ENCODE measurements at places on chromosomes 12 and 14.

DNA sequence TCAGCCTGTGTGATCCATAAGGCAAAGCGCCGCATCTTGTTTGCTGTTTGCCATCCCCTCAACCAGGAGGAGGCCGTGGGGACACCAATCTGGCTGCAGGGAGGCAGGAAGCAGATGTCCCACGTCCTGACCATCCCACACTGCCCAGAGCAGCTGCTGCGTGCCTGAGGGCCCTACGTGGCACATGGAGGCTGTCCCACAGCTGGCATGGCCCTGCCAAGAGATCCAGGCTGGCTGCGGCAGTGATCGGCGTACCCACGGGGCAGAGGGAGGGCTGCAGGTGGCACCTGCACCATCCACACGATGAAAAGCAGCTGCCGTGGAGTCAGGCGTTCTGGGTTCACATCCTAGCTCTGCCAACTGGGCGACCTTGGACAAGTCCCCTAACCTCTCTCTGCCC, 42.0 kb downstream of the NCOR2 start:
- DNase-seq = no peak

GRCh38 chr12:75677522-75677921, 166.1 kb upstream of the KRR1 start:
- DNase-seq = no peak

DNA sequence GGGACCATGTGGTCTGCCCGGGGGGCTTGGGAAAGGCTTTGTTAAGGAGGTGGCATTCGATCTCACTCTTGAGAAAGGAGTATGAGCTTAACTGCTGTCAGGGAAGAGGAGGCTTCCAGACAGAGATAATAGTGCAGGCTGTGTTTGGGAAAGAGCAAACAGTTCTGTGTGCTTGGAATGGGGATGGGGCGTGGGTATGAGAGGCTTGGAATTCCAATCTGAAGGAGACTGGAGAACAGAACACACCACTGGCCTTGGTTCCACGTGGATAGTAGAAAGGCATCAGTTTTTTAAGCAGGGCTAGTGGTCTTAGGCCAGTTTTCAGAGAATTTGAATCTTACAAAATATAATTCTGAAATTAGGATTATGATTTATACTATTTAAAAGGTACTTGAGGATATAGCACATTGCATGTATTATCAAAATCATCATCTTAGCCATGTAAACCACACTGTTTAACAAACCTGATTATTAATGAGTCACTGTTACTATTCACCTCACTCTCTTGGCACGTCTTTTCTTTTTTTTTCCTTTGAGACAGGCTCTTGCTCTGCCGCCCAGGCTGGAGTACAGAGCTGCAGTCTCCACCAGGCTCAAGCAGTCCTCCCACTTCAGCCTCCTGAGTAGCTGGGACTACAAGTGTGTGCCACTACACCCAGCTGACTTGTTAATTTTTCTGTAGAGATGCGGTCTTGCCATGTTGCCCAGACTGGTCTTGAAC, 38.5 kb upstream of the KCNK13 start:
- DNase-seq = no peak

- no peak for DNase-seq
Measured at GRCh38 chr14:61099216-61099835, 118.3 kb downstream of the SLC38A6 start.

DNA sequence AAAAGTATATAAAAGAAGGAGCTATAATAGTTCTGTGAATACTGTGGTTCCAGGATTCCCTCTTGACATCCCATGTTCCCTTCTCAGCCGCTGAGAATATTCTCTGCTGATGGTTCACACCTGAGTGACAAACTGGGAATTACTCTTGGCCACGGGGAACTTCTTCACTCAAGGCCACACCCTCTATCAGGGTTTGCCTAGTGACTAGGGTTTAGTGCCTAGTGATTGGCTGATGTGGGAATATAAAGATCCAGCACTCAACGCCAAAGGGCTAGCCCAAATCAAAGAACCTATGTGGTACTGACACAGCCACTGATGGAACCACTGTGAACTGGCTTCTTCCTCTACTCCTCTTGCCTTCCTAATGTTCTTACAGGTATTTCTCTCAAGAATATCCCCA, 248.4 kb downstream of the ASCL1 start:
- DNase-seq = no peak

DNA sequence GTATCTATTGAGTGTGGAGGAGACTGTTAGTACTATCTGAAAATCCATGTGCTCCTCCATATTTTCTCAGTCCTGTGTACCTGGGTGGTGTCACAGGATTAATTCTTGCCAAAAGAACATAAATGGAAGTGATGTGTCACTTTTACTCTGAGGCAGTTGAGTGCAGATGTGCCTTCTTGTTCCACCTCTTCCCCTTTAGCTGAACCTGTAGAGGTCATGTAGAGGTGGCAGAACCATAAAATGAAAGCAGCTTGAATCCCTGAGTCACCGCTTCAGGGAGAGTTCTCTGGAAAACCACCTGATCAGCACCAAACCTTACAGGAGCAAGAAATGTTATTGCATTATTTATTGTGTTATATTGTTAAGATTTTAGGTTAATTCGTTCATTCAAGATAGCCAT, 14.7 kb upstream of the SLC25A3 start:
- no peak for DNase-seq

DNA sequence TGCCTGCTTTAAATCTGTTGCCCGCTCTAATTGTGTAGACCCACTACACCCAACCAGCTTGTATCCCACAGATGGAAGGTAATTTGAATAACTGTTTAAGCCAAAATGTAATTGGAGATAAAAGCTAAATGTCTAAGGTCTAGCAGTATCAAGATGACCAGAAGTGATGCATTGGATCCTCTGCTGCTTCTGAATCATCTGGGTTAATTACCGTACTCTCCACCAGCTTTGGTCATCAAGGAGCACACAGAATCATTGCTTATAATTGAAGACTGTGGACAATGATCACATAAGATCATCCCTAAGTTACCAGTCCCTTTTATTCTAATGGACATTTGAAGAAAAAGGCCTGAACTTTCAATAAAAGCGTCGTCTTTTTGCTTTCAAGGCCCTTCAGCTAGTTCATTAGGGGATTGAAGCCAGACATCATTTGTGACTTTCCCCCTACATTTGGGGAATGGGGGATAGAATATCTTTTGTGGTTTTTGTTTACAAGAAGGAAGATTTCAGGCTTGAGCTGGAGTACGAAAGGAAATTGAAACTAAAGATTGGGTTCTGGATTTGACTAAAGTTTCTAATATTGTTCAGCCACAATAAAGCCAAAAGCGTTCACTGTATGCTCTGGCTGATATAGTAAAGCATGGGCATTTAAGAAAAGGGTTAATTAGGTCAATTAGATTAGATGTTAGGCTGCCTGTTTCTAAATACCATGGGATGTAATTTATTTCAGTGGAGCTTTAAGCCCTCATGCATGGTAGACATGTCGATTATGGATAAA, 123.2 kb downstream of the CHST11 start:
- DNase-seq = no peak

DNA sequence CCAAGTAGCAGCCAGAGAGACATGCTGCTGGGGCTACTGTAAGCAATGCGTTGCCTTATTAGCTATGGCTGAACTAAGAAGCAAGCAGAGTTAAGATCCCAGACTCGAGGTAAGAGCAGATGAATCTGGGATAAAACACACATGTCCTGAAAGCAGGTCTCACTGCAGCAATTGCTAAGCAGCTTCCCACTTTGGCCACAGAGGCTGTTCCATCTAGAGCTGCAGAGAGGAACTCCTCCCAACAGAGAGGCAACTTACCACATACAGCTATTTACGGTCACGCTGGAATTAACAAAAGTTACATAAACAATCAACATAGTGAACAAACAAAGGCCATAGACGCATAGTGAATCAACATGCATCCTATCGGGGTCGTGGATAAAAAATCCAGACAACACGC, 90.2 kb downstream of the KSR2 start:
- DNase-seq = no peak

DNA sequence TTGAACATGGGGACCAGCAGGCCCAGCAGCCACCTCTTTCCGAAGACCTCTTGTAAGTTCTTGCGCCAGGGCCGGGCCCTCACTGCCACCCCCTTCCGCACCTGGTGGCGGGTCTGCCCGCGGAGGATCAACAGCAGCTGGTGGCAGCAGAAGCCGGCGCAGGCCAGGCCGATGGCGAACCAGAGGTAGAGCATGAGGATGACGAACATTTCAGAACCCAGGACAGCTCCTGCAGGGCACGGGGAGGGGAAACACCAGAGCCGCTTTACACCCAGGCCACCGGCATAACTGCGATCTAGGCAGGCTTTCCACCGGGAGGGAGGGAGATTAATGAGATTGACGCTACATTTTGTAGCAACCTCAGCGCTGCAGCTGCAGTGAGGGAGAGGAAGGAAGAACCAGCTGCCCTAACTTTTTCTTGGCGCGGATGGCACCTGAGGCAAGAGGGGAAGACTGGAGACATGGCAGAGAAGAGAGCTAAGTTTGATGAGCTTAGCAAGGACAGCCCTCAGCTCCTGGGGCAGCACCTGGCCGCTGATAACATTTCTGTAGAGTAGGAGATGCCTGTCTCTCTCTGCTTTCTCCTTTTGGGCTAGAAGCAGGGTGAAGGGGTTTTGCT, 7.8 kb downstream of the ZDHHC22 start:
- DNase-seq = no peak

GRCh38 chr14:61631045-61631687, 64.1 kb upstream of the HIF1A start:
- no peak for DNase-seq

- DNase-seq = peak; percentile 38
Measured at GRCh38 chr12:1662761-1663439, 28.0 kb upstream of the ADIPOR2 start.

DNA sequence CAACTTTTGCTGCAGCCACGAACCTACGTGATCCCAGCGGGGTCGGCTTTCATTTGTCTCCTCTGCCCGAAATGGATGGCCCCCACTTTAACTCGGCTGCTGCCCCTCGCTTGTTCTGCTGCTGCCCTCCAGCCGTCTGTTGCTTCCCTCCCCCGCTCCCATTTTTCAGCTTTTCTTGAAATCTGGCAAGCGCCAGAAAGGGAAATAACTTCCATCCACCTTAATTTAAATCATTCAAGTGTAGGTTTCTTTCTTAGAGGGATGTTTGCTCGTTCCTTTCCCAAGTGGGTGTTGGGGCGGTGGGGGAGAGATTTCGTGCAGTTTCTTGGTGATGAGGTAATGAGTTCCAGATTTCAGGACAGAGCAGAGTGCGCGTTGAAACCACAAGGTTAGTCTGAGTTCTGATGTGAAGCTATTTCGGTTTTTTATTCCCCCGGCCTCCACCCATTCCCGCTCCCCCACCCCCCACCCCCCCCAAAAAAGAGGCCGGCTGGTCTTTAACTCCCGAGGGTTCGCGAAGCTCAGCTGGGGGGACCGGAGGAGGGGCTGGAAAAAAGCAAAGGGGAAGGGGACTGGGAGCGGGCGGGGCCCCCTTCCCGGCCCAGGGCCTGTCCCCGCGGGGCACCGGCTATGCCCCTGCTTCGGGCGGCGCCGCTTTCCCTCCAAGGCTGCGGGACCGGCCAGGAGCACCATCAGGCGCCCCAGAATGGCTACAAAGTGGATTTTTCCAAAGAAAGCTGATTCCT, 2.2 kb upstream of the ZFP36L1 start:
- DNase-seq = peak; percentile 44

DNA sequence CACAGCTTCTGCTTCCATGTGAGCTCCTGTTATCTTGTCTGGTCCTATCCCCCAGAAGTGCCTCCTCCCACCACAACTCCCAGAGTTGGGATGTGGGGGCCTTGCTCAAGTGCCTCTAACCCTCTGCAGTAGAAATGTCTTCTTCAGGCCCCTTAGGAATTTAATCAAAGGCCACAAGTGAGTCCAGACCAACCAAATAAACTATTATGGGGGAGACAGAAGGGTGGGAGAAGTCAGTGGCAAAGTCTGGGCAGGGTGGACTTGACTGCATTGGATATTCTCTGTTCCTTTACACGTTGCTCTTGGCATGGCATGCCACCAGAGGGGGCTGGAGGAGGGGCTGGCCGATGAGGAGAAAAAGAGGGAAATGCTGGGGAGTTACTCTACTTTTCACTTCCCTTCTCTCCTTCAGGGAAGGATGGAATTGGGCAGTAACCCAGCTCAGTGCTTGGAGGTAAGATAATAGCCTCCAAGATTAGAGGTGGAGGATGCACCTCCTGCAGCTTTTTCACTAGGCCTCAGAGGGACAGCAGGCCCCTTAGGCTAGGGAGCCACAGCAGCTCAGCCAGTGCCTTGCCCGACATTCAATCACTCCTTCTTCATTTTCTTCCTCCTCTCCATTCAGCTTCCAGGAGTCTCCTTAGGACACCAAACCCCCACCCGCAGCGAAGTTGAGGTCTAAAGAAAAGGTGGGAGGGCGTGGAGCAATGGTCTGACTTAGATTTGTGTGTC, 1.2 kb upstream of the AP1G2 start:
- no peak for DNase-seq

DNA sequence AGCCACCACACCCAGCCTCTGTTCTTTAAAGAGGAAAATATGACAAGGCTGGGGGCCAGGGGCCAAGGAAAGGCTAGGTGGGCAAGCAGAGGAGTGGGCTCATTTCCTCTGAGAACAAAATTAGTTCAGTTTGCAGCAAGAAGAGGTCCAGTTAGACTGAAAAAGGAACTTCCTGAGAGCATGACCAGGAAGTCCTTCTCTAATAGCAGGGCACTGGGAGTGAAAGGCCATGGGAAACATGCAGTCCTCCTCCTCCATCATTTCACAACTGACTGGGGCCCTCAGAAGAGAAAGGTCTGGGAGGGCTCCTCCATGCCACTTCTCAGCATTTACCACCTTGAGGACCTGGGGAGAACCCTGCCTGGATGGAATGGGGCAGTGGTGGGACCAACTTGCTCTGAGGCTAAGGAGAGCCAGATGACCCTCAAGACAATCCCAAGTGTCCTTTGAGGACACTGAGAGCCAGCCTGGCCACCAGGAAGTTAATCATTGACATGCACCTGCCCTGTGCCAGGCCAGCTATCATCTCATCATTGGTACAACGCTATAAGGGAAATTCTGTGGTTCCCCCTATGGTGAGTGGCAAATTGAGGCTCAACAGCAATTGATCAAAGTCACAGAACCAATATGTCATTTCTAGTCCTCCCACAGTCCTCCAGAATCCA, 2.0 kb downstream of the AQP2 start:
- no peak for DNase-seq

DNA sequence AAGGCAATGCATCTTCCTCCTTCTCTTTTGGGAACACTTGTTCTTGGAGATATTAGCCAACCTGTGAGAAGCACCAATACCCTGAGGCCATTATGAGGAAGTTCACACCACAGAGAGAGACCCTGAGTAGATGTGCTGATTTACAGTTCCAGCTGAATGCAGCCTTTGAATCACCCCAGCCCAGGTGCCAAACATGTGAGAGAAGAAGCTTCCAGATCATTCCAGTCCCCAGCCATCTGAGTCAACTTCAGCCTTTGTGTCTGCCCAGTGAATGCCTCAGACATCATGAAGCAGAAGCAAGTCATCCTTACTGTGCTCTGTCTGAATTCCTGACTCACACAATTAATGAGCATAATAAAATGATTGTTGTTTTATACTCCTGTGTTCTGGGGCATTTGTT, 25.1 kb downstream of the C12orf42 start:
- DNase-seq = no peak

GRCh38 chr12:27243006-27243405, 1.1 kb upstream of the STK38L start:
- no peak for DNase-seq

- DNase-seq = no peak
Measured at GRCh38 chr12:70267550-70267949, 24.3 kb downstream of the CNOT2 start.

GRCh38 chr12:114340231-114340630, 65.7 kb downstream of the TBX5 start:
- no peak for DNase-seq

- DNase-seq = no peak
Measured at GRCh38 chr12:117101953-117102799, 3.0 kb upstream of the TESC start.

- DNase-seq = no peak
Measured at GRCh38 chr12:65907513-65907912, 83.2 kb downstream of the HMGA2 start.

Data from prostate gland (tissue), 2 donors.